ENCODE measurements at places on chromosomes 6 and 20.

- DNase-seq, result no peak
Observed at GRCh38 chr6:23278180-23278532, 708.8 kb downstream of the HDGFL1 start.

- peak; percentile 73 for DNase-seq
Observed at GRCh38 chr6:74936886-74937285, 269.0 kb downstream of the COL12A1 start.

DNA sequence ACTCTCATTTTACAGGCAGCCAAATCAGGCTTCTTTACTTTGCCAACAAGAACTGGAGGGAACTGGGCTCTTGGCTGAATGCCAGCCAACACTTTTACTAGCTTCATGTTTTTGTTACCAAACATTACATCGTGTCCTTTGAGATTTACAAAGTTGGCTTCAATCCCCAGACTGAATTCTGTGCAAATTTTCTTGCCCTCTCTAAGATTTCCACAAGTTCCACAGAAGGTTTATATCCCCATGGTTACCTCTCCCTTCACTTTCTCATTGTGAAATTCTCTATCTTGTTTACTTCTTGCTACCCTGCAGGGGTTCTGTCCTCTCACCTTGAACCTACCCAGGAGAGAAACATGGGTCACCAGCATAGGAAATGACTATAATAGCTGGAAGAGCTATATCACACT, 37.6 kb upstream of the PLCB1 start:
- DNase-seq, result peak; percentile 28

DNA sequence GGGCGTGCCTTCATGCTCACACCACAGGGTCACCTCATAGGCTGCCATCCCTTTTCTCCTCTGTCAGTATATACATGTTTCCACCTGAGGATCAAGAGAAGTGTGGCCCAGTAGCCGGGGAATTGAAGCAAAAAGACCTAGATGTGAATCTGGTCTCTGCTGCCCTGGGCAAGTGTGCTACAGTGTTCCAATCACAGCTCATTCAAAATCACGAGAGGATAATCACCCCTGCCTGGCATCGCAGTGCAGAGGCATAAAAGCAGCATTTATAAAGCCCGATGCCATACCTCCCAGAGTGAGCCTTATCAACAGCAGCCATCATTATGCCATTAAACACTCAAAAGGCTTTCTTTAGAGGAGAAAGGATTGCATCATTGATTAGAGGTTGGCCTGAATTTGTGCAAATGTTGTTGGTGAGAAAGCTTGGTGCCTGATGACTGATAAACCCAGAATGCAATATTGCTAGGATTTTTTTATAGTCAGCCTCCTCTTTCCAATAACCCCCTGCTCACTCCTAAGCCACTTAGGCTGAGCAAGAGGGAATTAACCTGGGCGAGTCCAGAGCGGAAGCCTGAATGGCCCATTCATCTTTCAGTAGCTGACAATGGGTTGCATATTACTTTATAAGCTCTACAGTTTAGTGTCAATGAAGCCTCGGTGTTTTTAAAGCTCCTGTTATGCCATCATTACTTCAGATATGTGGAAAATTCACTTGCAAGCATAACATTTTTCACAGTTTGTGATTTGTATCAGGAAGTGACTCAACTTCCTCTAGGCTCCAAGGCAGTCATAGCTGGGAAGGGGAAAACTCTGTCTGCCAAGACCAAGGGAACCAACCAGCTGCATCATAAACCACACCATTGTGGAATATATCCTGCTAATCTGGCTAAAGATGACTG, 92.5 kb upstream of the NXT1 start:
- DNase-seq, result peak; percentile 88

DNA sequence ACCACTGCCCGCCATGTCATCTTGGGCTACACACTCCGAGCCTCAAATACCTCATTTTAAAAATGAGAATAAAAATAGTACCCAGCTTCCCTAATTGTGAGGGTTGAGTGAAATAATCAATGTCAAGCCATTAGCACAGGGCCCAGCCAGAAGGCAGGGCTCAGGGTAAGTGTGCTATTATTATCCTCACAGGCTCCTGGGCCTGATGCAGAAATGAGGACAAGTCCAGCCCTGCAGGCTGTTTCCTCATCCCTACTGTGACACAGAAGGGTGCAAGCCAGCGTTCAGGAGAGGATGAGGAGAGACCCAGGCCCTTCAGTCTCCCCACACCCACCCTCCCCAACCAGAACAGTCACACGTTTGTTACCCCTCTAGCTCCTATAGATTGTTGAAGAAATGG, 4.0 kb downstream of the DLK2 start:
- DNase-seq, result no peak

GRCh38 chr6:36927691-36928546, 26.6 kb upstream of the PI16 start:
- DNase-seq, result peak; percentile 55

- DNase-seq, result no peak
Observed at GRCh38 chr20:3227936-3228749, 10.8 kb downstream of the SLC4A11 start.

- no peak for DNase-seq
Observed at GRCh38 chr6:130932438-130932837, 105.2 kb downstream of the SMLR1 start.

- DNase-seq, result no peak
Observed at GRCh38 chr20:49228676-49229075, 9.5 kb downstream of the DDX27 start.

DNA sequence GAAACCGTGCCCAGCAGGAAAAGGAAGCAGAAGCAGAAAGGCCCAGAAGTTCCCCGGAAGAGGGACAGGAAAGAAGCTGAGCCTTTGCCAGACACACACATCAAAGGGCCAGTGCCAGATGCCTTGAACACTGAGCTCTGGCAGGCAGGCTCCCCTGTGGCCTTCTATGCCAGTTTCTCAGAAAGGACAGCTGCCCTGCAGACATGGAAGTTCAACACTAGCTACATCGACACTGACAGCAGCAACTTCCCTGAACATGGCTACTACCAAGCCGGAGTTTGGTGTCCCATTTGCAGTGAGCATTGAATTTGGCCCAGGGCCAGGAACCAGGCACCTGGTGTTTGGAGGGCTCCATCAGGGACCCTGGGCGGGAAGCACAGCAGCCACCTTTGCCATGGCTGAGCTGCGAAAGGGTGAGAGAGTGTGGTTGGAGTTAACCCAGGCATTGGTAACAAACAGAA, 8.0 kb upstream of the RAET1E start:
- DNase-seq, result no peak

DNA sequence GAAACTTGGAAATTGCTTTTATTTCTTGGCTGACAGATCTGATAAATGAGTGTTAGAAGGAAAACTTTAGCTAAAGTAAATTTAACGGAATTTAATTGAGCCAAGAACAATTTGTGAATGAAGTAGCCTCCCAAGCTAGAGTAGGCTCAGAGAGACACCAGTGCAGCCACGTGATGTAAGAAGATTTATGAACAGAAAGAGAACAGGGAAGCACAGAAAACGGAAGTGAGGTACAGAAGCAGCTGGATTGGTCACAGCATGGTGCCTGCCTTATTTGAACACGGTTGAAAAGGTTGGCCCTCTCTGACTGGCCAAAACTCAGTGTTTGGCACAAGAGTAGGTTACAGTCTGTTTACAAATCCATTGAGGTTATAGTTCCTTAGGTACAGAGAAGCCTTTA, 29.5 kb upstream of the IFNGR1 start:
- DNase-seq, result no peak

GRCh38 chr6:27495386-27496135, 22.7 kb upstream of the ZNF184 start:
- peak; percentile 84 for DNase-seq

- no peak for DNase-seq
Observed at GRCh38 chr6:1664329-1664728, 54.6 kb downstream of the FOXC1 start.
